Activated T-helper 2 cell treated with anti-CD3 and anti-CD28 coated beads, Interferon-gamma antibody, Interleukin-2, Interleukin-4, amounts not matched to agents 10 μg/mL and 5 μg/mL and 100 μg/mL, durations not matched to agents 14 hours and 24 hours and 36 hours (primary cell): ENCODE measurements at places on chromosomes 4 and X.

DNA sequence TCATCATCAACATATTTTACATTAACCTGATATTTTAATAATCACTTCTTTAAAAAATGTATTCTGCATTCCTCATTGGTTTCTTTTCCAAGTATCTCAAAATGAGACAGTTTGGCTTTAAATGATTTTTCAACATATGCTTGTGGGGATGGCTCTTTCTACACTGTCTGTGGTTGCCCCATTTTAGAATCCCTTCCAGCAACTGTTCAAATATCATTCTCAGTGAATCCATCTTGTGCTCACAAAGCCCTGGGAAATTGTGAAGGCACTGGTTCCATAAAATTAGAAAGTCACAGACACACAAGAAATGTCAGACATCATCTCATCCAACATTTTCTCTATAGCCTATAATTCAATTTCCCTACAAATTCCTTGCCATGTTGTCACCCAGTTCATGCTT lies 103.5 kb downstream of the LNX1 start:
- no peak for DNase-seq

- DNase-seq, result no peak
Observed at GRCh38 chr4:106329041-106329618, 12.8 kb downstream of the AIMP1 start.

- DNase-seq, result no peak
Observed at GRCh38 chr4:88333741-88334405, 44.8 kb upstream of the HERC6 start.

- DNase-seq, result no peak
Observed at GRCh38 chrX:38638952-38639529, 77.7 kb downstream of the TSPAN7 start.

DNA sequence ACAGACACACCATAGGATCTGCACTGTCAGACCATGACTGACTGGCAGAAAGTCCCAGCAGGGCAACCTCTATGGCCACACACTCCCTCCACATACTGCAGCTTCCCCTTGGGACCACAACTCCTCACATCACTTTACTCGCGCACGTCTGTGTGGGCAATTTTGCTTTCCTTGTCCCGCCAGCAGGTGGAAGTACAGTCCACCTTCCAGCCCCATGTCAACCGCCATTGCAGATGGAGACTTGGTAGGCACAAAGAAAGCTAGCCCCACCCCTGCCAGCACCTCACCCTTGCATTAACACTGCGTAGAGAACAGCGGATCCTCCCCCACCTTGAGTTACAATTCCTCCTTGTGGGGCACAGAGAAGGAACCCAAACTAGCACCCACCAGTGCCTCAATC lies 74.4 kb upstream of the NAP1L2 start:
- DNase-seq, result no peak

DNA sequence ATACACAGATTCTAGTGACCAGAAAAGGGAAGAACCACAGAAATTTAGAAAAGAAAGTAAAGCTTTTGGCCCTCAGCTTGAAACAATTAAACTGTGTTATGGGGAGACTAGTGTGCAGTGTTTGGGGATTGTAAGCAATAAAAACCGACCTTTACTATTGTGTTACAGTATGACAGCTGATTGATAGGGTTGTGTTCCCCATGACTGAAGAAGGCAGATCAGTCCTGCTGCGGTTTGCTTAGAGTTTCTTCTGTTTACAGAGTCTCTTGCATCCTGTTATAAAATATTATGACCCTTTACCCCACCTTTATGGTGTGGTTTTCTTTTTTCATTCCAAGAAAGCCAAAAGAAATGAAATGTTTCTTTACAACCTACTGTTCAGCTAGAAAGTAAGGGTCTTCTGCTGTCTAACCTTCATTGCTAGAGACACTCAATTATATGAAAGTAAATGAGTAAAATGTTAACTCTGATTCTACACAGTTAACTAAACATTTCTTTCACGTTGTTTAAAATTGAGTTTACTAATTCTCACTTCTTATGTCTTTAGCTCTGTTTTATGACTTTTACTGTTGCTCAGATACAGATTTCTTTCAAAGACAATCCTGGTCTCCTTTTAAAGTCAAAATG lies 18.1 kb downstream of the CHIC1 start:
- DNase-seq, result no peak

GRCh38 chrX:130893356-130894085 lies 9.5 kb downstream of the ENOX2 start:
- DNase-seq, result no peak

DNA sequence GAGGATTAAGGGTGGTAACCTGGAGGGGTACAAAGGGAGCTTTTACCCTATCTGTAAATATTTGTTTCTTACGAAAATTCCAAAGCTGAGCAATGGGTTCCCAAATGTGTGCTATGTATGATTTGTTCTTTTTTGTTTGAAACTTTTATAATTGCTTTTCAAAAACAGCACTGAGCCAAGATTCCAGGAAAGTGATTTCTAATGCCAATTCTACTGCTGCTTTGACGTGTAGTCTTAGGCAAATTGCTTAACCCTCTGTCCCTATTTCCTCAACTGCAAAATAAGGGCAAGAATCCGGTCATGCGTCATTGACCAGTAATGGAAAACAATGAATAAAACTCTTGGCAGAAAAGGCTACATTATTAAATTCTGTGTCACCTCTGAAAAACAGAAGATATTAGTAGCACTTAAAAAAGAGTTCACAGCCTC lies 454.7 kb downstream of the IL15 start:
- DNase-seq, result no peak

- no peak for DNase-seq
Observed at GRCh38 chr4:73434311-73434710, 1.7 kb upstream of the AFP start.

- DNase-seq, result no peak
Observed at GRCh38 chr4:57159866-57160265, 49.7 kb upstream of the IGFBP7 start.

- no peak for DNase-seq
Observed at GRCh38 chrX:105468741-105469140, 248.2 kb upstream of the TEX13A start.

DNA sequence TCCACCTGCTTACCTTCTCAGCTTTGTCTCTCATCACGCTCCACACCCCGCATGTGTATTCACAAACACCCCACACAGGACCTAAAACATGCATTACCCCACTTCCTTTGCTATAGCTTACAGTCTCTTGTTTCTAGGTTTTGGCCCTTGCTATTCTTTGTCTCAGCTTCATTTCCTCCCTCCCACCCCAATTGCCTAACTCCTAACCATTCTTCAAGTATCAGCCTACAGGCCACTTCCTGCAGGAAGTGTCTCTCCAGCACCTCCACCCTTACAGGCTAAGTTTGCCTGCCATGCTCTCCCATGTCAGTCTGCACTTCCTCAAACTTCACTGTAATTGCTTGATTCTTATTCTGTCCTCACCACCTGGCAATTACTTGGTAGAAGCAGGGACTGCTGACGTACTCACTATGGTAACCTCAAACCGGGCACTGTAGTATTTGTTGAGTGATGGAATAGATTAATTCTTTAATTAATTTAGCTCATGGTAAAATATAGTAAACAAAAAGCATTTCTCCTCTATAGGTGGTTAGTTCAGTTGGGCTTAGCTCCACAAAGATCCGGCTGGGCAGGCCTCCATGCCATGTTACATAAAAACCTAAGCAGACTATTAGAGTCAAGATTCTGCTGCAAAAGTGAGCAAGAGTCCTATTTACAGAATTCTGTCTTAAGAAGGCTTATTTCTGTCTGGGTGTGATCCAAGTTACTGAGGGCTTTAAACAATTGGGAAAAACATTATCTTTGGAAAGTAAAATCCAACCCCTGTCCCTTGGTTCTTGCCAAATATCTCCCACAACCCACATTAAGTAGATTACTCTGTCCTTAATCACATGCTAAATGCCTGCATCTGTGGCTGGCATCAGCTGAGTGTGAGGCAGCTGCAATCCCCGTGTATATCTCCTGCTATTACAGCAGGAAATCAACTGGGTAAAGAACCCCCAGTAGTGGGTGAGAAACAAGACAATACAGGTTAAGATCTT lies 124.7 kb upstream of the CPEB2 start:
- DNase-seq, result no peak

- DNase-seq, result no peak
Observed at GRCh38 chr4:610411-611261, 14.7 kb upstream of the PDE6B start.

- DNase-seq, result no peak
Observed at GRCh38 chr4:90792696-90793095, 665.5 kb downstream of the CCSER1 start.

DNA sequence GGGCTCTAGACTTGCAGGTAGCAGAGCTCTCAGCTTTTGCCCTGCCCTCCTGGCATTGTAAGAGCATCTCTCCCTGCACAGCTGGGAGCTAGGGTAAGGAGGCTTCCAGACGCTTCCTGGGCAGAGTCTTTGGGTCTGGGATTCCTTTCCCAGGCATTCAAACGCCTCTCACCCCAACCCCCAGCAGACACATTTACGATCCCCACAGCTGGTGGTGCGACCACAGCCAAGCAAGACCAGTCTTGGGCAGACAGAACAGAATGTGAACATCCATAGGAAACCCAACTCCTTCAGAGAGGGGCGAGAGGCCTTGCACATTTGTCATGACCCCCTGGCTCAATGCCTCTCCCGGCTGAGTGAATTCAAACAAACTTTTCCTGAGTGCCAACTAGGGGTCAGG lies 38.1 kb upstream of the CD99L2 start:
- DNase-seq, result no peak

DNA sequence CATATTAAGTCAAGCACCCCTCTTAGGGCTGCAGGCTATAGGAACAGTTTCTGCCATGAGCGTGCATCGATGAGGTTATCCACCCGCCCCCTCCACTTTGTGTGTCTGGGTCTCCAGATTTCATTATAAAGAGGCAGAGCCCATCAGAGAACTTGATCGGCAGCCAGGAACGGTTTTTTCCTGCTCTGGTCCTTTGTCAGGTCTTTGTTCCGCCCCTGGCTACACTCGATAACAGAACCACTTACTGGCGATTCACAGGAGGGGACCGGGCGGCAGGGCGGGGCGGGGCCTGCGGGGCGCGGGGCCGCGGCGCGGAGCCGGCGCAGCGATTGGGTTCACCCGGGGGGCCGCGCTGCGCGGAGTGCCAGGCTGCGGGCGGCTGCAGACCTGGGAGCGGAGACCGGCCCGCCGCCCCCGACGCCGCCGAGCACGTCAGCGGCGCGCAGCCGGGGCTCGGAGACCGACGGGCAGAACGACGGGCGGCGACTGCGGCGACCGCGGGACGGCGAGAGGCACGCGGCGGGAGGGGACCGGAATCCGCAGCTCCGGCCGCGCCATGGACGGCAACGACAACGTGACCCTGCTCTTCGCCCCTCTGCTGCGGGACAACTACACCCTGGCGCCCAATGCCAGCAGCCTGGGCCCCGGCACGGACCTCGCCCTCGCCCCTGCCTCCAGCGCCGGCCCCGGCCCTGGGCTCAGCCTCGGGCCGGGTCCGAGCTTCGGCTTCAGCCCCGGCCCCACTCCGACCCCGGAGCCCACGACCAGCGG lies at the start of gene SLC10A4:
TSS of gene SLC10A4 (plus strand) at position 338 of the 771 bp plus-strand sequence. CDS start at position 557, 219 bp downstream.
- DNase-seq, result no peak

DNA sequence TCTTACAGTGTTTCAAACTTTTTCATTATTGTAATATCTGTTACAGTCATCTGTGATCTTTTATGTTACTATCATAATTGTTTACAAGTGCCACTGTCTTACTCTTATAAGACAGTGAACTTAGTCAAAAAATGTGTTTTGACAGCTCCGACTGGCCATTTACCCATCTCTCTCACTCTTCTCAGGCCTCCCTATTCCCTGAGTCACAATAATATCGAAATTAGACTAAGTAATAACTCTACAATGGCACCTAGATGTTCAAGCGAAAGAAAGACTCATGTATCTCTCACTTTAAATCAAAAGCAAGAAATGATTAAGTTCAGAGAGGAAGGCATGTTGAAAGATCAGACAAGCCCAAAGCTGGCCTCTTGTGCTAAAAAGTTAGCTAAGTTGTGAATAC lies 184.2 kb downstream of the CDS1 start:
- no peak for DNase-seq

GRCh38 chrX:101219116-101219863 lies at the start of gene DRP2:
DRP2 (plus strand) TSS chrX:101219786; CDS start chrX:101231648, 11,862 bp downstream.
- no peak for DNase-seq

- no peak for DNase-seq
Observed at GRCh38 chr4:61603086-61603485, 403.0 kb downstream of the ADGRL3 start.

- no peak for DNase-seq
Observed at GRCh38 chr4:6854098-6854744, 55.4 kb upstream of the TBC1D14 start.

GRCh38 chr4:14679906-14680305 lies 322.4 kb upstream of the CPEB2 start:
- DNase-seq, result no peak

GRCh38 chrX:53831662-53832635 lies 145.4 kb upstream of the HUWE1 start:
- peak; percentile 17 for DNase-seq

GRCh38 chr4:57220734-57221133 lies 110.5 kb upstream of the IGFBP7 start:
- DNase-seq, result no peak

DNA sequence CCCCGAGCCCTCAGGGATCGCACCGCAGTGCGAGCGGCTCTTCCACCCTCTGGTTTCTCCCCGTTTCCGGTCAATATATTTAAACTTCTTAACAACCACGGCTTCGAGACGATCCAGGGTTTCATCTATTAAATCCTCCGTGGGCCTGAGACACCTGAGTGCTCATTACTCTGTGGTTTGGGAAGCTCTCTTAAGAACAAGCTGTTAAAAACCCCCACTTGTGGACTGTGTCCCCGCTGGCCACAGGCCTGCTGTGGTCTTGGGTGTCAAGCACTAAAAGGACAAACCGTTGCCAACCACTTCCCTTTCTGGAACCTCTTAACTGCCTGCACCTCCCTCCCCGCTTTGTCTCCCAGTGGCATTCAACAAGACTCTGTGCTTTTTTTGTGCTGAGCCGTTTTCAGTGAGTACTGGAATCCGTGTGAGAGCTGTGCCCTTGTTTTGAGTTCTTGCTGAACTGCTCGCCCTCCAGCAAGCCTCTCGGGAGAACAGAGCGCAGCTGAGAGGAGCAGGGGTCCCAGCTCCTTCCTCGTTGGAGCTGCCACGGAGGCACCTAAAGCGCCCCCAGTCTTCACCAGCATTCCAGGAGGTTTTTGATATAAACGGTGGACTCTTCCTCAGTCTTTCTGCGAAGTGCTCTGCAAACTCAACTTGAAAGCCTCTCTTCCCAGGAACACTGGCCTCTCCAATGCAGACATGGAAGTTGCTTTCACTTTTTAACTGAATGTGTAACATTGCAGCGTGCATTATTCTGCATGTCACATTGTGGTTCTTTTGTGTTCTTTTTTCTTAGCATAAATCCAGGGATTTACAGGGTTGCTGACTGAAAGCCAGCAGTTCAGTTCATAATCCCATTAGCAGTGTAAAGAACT lies 691 bp upstream of the IGFBP7 start:
- DNase-seq, result no peak

GRCh38 chr4:16532240-16532970 lies 306.1 kb upstream of the TAPT1 start:
- no peak for DNase-seq

DNA sequence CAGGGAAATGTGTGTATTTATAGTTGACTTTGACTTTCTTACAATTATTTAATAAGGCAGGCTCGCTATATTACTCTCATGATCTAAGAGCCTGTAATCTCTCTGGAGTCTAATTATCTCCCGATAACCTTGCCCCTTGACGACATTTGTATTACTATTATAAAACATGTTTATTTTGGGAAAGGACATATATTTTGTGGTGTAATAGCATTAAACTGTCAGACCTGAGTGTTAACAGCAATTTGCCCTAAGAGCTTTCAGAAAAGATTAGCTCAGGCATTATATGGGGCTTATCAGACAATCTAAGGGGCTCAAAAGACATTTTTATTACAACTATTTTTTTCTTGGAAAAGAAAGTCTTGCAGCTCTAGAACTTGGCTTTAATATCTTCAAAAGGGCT lies 427.9 kb upstream of the SLIT2 start:
- DNase-seq, result no peak
